ENCODE measurements at places on chromosomes 5 and 9.

DNA sequence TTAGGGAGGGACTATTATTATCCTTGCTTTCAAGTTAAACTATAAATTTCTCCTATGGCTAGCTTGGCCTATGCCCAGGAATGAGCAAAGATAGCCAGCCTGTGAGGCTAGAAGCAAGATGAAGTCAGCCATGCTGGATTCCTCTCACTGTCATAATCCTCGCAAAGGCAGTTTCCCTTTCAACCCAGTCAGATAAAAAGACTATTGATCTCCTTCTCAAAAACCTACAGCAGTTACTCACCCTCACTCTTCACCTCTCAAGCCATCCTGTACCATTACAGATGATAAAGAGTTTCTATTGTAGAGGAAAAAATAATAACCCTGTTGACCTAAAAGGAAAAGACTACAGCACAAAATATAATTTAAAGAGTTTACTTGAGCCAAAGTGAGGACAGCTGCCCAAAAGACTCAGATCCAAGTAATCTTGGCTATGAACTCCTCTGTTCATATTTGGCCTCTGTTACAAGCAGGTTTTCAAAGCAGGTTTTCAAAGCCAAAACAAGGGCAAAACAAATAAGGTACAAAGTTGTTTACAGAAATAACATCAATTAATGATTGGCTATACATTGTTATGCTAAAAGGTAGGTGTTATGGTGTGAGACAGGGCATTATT is 41.7 kb downstream of the KCNV2 start:
- no peak for DNase-seq

GRCh38 chr5:94459915-94460314 is 158.5 kb downstream of the KIAA0825 start:
- DNase-seq, result no peak

- no peak for DNase-seq
Observed at GRCh38 chr5:171455522-171455921, 36.1 kb downstream of the FGF18 start.

- DNase-seq, result no peak
Observed at GRCh38 chr5:134240421-134240962, 14.6 kb upstream of the PPP2CA start.

GRCh38 chr5:91390268-91390667 is 7.2 kb upstream of the ARRDC3 start:
- no peak for DNase-seq

GRCh38 chr5:108503986-108504385 is 122.1 kb upstream of the FBXL17 start:
- DNase-seq, result no peak

DNA sequence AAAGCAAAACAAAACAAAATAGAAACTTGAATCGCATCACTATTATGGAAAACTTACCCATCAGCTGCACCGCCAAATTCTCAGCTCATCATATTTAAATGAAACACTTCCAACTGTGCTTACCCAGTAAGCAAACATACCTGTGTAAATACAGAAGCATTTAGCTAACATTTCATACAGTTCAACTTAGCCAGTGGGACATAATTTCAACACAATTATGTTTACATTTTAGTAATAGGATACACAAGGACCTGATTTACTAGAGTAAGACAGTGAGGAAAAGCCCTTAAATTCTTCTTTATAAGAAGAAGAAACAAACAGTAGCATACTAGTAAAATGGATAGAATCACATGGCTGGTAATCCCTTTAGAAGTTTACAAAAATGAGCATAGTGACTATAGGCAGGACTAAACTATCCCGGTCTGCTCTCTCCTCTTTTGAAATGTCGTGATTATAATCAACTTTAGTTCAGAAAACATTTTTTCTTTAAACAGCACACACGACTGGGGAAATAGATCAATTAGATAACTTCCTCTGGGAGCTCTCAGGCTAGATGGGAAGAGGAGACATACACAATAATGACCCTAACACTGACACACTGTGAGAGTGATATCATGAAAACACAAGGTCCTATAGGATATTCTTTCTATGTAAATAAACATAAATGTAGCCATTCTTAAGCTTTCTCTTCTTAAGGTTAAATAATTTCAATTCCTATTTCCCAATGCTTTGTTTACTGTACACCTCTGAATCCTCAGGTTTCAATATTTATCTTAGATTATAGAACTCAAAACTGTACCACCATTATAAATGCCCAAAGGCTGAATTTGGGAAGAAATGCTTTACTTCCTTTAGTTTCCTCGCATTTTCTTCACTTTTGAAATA is 15.9 kb upstream of the CDC20B start:
- DNase-seq, result peak; percentile 7

DNA sequence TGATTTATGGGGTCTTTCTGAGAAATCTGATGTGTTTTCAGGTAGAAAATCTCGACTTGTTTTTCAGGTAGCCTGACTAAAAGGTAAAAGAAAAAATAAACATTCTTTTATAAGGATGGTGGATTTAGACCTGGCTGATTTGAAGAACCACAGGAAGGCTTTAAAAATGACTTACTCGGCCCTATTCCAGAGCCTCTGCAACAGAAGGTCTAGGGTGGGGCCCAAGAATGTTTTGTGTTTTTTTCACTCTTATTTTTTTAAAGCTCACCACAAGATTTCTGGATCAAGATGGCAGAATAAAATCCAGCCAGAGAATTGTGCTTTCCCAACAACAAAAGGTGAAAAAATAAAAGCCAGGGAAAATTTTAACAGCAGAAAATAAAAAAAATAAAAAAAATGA is 59.1 kb downstream of the FNBP1 start:
- DNase-seq, result no peak

Measured in NCI-H1105 treated with DMSO at 0.1 percent for 48 hours (cell line).